Activated naive CD8-positive, alpha-beta T cell treated with anti-CD3 and anti-CD28 coated beads for 36 hours (primary cell): ENCODE measurements at places on chromosomes 4 and X.

DNA sequence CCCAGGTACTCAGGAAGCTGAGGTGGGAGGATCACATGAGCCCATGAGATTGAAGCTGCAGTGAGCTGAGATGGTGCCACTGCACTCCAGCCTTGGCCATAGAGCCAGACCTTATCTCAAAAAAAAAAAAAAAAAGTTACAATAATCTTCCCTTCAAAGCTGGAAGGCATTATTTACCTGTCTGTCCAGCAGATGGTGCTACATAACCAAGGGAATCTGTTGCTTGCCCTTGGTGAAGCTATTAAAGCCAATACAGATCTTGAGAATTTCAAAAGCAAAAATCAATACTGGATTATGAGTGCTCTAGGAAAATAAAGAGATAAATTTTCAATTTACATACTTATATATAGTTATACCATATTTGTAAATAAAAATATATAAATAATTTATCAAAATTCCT is 25.9 kb downstream of the PKD2 start:
- peak; percentile 9 for DNase-seq

- no peak for DNase-seq
These were observed 37.0 kb downstream of the NAP1L5 start for GRCh38 chr4:88660446-88661294.

DNA sequence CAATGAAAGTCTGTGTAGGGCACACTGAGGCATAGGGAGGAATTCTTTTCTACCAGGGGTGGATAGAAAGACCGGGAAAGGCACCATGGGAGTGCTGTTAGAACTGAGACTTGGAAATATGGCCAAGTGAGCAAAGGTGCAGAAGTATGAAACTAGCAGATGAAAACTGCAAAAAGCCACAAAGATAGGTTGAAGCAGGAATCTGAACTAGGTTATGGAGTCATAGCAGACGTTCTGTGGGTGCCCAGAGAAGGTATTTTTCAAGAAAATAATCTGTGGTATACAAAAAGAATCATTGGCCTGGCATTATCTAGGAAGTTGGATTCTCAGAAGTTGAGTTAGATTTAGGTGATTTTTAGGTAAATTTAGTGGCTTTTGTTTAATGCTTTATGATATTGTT is 48.5 kb downstream of the SMAD1 start:
- DNase-seq = no peak

DNA sequence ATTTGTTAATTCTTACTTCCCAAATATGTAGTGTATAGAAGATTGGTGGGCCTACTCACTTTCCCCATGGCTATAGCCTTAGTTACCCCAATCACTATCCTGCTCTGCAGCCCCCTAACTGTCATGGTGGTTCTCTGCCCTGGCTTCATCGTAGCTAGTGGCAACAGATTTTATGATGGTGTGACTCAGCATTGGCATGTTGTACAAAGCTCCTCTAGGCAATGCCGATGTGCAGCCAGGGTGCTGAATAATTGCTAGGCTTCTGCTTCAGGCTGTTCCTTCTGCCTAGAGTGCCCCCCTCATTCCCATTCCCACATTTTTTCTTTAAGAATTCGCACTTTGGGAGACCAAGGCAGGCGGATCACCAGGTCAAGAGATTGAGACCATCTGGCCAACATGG is 35.2 kb downstream of the AFF2 start:
- DNase-seq = no peak

DNA sequence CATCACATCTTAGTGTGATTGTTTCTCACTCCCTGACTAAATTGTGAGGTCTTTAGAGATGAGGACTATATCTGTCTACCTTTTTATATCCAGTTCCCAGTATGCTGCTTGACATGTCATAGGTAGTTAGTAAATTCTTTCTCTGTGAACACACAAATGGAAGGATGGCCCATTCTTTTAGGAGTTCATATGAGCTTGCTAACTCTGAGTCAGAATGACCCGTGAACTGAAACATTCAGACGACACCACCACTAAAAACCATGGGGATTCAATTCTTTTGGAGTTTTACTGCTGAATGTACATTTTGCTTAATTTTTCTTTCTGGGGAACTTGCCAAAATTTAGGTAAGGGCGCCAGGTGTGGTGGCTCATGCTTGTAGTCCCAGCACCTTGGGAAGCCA is 13.9 kb downstream of the OFD1 start:
- no peak for DNase-seq

GRCh38 chr4:11487139-11487538 is 58.4 kb upstream of the HS3ST1 start:
- DNase-seq = no peak

- no peak for DNase-seq
These were observed 170.9 kb upstream of the PCDH18 start for GRCh38 chr4:137703195-137703594.

DNA sequence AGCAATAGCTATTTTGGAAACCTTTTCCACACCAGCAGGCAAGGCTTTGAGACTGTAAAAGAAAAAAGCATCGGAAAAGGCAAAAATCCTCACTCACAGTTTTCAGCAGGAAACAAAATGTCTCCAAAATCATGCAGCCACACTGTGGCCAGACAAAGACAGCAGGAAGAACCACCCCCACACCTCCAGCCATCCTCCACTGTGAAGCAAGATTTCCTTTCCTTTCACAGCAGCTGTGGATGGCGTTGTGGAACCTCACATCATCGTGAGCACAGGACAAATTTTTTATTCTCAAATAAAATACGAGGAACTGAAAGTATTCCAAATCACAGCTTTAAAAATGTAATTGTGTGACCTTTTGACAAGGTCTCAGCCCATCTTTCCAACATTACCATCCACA is 351.7 kb upstream of the NOCT start:
- no peak for DNase-seq

GRCh38 chrX:14777525-14777924 is 95.3 kb downstream of the FANCB start:
- DNase-seq = no peak

- DNase-seq = no peak
These were observed 652.2 kb upstream of the DIPK2B start for GRCh38 chrX:45852884-45853283.

- no peak for DNase-seq
These were observed 9.9 kb upstream of the SMIM20 start for GRCh38 chr4:25903900-25904747.

- no peak for DNase-seq
These were observed 163.4 kb downstream of the PTTG2 start for GRCh38 chr4:38123555-38123954.

DNA sequence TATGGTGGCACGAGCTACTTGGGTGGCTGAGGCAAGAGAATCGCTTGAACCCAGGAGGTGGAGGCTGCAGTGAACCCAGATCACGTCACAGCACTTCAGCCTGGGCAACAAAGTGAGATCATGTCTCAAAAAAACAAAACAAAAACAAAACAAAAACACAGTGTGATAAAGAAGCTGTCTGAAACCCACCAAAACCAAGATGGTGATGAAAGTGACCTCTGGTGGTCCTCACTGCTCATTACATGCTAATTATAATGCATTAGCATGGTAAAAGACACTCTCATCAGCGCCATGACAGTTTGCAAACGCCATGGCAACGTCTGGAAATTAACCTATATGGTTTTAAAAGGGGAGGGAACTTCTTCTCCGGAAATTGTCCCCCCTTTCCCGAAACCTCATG is 29.4 kb upstream of the OPHN1 start:
- DNase-seq = peak; percentile 3

GRCh38 chrX:106698693-106699092 is 27.8 kb upstream of the RNF128 start:
- no peak for DNase-seq

DNA sequence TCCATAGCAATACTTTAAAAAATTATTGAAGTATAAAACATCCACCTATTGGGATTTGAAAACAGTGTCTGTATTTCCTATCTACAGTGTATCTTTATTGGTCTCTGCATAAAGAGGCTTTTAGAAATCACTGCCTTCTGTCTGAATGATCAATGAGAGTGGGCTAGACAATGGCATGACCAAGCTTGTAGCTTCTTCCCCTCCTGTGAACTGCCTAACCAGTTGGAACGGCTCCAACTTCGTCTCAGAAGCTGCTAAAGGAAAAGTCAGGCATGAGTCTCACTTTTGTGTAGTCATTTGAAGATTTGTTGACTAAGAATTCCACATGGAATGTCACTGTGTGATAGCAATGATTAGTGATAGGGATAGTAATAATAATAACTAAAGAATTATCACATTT is 64.2 kb downstream of the INTS12 start:
- no peak for DNase-seq

GRCh38 chrX:118497180-118497818 is 1.7 kb downstream of the DOCK11 start:
- DNase-seq = peak; percentile 16

GRCh38 chr4:23135792-23136645 is 443.3 kb downstream of the GBA3 start:
- DNase-seq = no peak

DNA sequence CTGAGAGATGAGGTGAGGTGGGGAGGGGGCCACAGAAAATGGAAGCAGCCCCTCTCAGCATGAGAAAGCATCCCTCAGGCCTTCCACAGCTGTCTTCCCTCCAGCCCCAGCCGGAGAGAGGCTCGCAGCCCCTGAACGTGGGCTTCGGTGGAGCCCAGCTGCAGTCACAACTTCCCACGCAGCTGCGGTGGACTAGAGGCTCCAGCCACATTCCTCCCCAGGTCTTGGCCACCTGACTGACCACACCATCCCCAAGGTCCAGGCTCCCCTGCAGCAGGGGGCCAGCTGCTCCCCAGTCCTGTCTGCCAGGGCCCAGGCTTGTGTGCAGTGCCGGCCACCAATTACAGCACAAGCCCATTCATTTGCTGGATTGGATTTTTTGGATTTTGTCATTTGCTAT is 212.3 kb upstream of the BCOR start:
- DNase-seq = no peak

DNA sequence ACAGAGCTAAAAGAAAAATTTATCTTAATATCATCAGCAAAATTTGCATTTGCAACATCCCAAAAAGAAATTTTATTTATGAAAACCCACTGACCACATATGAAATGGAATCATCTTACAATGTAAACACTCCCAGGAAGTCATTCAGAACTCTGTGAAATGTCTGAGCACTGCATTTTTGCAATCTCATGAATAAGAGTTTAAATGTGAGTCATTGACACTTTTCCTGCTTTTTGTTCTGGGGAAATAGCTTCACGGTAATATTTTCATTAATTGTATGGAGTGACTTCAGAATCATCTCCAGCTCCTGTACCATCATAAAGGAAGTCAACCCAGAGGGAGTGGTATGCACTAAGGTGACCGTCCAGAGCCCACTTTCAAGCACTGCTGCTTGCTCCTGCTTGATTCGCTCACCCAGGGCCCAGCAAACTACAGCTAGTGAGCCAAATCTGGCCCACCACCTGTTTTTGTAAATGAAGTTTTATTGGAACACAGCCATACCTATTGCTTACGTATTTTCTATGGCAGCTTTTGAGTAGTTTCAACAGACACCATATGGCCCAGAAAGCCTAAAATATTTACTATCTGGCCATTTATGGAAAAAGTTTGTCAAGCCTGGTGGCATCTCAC is 17.2 kb downstream of the EDNRA start:
- no peak for DNase-seq

DNA sequence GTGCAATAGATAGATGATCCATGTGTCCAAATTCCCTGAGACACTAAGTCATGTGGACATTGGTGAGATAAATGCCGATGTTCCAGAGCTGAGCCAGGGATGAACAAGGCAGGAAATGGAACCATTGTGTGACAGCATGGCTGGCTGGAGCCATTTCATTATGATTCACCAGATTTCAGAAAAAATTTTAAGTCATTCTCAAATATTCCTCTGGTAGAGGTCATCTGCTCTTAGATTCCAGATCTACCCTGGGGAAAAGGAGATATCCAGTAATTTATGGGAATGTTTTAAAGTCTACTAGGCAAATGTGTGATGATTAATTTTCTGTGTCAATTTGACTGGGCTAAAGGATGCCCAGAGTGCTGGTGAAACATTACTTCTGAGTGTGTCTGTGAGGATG is 287.3 kb downstream of the STK32B start:
- no peak for DNase-seq

- no peak for DNase-seq
These were observed 291.6 kb downstream of the CAMK2D start for GRCh38 chr4:113469926-113470325.

DNA sequence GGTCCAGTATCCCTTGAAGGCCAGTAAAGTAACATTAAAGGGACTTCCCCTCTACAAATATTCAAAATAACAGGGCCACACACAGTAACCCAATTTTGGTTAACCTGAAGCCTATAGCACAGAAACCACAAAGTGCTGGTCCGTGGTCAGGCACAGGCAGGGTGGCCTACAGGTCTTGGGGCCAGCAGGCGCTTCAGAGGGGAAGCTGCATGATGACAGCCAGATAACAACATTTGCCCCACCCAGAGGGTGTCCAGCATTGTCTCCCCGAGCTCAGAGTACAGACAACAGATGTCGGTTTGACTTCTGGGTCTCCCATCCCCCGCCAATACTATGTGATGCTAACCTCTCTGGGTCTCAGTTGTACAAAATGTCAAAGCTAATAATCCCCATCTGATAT is 51.1 kb downstream of the SH3KBP1 start:
- no peak for DNase-seq

GRCh38 chrX:134685668-134686067 is 27.4 kb upstream of the PLAC1 start:
- DNase-seq = no peak

GRCh38 chr4:113513382-113513781 is 248.2 kb downstream of the CAMK2D start:
- no peak for DNase-seq

- no peak for DNase-seq
These were observed 61.7 kb upstream of the ATXN3L start for GRCh38 chrX:13381514-13381913.

- no peak for DNase-seq
These were observed 790.1 kb downstream of the DMD start for GRCh38 chrX:32421266-32421665.

- no peak for DNase-seq
These were observed 131.3 kb downstream of the FHDC1 start for GRCh38 chr4:153067376-153067775.

DNA sequence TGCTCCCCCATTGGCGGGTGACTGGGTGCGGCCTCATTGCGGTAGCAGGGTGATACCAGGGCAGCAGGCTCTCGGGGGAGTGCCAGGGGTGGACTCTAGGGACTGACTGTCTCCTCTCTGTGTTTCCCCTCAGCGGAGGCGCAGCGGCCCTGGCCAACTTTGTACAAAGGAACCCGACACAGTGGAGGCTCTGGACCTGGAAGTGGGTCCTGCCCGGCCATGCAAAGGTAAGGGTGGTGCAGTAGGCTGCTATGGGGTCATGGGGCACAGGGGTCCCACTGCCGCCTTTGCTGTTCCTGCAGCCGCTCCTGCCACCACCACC is 16.3 kb downstream of the SULT1B1 start:
- DNase-seq = no peak

DNA sequence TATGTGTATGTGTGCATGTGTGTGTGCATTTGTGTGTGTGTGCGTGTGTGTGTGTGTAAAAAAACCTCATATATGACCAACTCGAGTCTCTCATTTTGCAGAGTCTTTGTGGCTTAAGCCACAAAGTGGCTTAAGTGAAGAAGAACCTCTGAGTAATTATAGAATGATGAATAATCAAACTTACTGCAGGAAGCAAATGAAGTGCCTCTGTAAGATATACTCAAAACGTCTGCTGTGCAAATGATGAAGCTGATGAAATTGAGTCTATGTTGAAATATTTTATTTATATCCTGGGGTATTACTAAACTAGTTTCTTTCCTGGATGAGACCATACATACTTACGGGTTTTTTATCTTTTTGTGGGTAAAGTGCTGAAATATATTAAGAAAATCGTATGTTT is 1198.7 kb downstream of the PCDH7 start:
- no peak for DNase-seq
